ENCODE measurements at places on chromosomes 13 and 19.

- peaks cover 35% of the 10 kb centered on the region for H3K4me1 ChIP-seq
- H3K27me3 ChIP-seq = no peaks in the 10 kb centered on the region
- no peak overlapping the region for H3K27ac ChIP-seq
- no peak for DNase-seq
These were observed 819.5 kb downstream of the DIAPH3 start for GRCh38 chr13:59343993-59344822.

GRCh38 chr13:101631395-101631794 lies 178.9 kb downstream of the ITGBL1 start:
- H3K4me3 ChIP-seq = no peak overlapping the region
- H3K27me3 ChIP-seq = no peaks in the 10 kb centered on the region
- peaks cover 8% of the 10 kb centered on the region for H3K36me3 ChIP-seq
- H3K4me1 ChIP-seq = peaks cover 54% of the 10 kb centered on the region

- peaks cover 21% of the 10 kb centered on the region for H3K36me3 ChIP-seq
- peaks cover 20% of the 10 kb centered on the region for H3K4me1 ChIP-seq
- no peak for DNase-seq
- H3K27ac ChIP-seq = no peak overlapping the region
- no peaks in the 10 kb centered on the region for H3K27me3 ChIP-seq
- H3K4me3 ChIP-seq = no peak overlapping the region
These were observed 1.2 kb upstream of the ZNF626 start for GRCh38 chr19:20662421-20663105.

- DNase-seq = no peak
- peak overlapping the region; percentile 89 for H3K27ac ChIP-seq
- no peak overlapping the region for H3K4me3 ChIP-seq
- H3K4me1 ChIP-seq = peaks cover 22% of the 10 kb centered on the region
- H3K36me3 ChIP-seq = peaks cover 2% of the 10 kb centered on the region
These were observed 743 bp upstream of the NDUFS7 start for GRCh38 chr19:1383017-1383311.

- DNase-seq = no peak
- no peaks in the 10 kb centered on the region for H3K27me3 ChIP-seq
- H3K4me3 ChIP-seq = no peak overlapping the region
- no peak overlapping the region for H3K27ac ChIP-seq
- no peaks in the 10 kb centered on the region for H3K4me1 ChIP-seq
- H3K36me3 ChIP-seq = no peaks in the 10 kb centered on the region
These were observed 634.7 kb downstream of the PCDH17 start for GRCh38 chr13:58266271-58266670.

GRCh38 chr19:47529018-47529742 lies 14.3 kb upstream of the NAPA start:
- no peak for DNase-seq
- peaks cover 2% of the 10 kb centered on the region for H3K27me3 ChIP-seq
- no peaks in the 10 kb centered on the region for H3K4me1 ChIP-seq
- no peak overlapping the region for H3K4me3 ChIP-seq

DNA sequence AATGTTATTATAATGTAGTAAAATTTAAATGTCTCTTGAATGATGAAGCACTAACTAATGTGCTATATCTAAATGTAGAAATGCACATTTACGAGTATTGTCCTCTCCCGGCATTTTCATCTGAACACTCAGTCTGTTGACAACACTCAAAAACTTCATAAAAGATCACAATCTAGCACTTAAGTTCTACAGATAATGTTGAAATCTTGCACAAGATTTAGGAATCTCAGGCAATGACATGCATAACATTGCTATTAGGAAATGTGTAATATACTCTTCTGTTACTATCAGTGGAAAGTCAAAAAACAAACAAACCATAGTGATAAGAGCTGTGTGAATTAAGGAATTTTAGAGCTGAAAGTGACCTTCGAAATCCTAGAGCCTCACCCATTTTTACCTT lies 37.5 kb upstream of the XPO4 start:
- no peak overlapping the region for H3K27ac ChIP-seq
- H3K4me1 ChIP-seq = peaks cover 11% of the 10 kb centered on the region
- no peaks in the 10 kb centered on the region for H3K27me3 ChIP-seq
- H3K36me3 ChIP-seq = no peaks in the 10 kb centered on the region

- H3K36me3 ChIP-seq = peaks cover 42% of the 10 kb centered on the region
- H3K4me3 ChIP-seq = no peak overlapping the region
- H3K4me1 ChIP-seq = peaks cover 100% of the 10 kb centered on the region
- peak overlapping the region; percentile 95 for H3K27ac ChIP-seq
- H3K27me3 ChIP-seq = no peaks in the 10 kb centered on the region
- DNase-seq = no peak
These were observed 27.9 kb downstream of the COL4A2 start for GRCh38 chr13:110334841-110335490.

DNA sequence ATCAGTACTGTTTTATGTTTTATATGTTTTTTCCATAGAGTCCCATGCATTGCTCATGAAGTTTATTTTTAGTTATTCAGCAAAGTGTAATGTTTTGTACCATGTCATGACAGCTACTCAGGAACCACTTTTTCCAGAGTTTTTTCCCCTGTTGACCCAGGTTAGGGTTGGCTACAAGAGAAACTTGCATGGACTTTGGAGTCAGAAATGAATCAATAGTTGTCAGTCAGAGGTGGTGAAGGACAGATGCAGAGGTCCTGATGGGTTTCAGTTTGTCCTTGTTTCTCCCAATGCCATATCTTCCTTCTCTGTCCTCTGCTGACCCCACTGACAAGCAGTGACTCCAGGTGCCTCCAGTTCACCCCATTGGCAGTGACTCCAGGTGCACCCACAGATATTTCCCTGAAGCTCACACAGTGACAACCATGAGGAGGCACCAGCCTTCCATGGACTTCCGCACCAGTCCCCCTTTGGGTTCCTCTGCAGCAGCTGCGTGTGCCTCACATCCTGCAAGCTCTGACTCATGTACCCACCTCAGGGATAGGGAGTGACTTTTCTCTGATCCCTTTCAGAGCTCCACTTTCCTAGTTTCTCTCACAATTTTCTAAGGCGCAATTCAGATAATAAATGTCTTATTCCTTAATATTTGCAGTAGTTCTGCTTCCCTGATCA lies 92.1 kb downstream of the AKAP11 start:
- peaks cover 10% of the 10 kb centered on the region for H3K4me1 ChIP-seq
- H3K27ac ChIP-seq = no peak overlapping the region
- no peak for DNase-seq
- H3K36me3 ChIP-seq = peaks cover 1% of the 10 kb centered on the region

DNA sequence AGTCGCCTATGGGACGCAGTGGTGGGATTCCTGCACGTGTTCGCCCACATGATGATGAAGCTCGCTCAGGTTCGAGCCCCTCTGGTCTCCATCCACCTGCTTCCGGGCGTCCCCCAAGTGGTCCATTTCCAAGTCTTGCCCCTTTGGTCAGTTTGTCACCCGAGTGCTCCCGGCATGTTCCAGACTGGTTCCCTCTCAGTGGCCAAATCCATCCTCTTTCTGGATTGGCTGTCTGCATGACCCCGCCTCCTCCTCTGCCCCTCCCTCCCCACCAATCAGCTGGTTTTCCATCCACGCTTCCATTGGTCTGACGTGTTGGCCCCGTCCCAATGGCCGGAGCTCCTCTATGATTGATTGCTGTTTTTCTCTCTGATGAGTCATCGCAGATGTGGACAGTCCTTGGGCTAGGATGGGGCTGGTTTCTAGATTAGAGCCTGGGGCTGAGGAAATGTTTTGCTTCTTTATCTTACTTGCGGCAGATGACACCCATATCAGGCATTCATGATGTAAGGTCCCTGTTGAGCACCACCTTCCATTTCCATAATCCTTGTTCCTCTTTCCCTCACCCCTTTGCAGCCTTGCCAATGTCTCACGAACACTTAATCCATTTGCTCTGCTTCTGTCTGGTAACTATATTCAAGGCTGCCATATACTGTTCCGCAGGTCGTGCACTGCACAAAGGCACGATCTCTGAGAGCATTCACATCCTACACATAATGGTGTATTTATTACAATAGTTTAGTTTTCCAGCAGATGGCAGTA lies 73.8 kb downstream of the MAP4K1 start:
- peak overlapping the region; percentile 70 for H3K27ac ChIP-seq
- DNase-seq = peak; percentile 82
- no peaks in the 10 kb centered on the region for H3K36me3 ChIP-seq
- H3K4me3 ChIP-seq = no peak overlapping the region
- H3K4me1 ChIP-seq = peaks cover 10% of the 10 kb centered on the region

DNA sequence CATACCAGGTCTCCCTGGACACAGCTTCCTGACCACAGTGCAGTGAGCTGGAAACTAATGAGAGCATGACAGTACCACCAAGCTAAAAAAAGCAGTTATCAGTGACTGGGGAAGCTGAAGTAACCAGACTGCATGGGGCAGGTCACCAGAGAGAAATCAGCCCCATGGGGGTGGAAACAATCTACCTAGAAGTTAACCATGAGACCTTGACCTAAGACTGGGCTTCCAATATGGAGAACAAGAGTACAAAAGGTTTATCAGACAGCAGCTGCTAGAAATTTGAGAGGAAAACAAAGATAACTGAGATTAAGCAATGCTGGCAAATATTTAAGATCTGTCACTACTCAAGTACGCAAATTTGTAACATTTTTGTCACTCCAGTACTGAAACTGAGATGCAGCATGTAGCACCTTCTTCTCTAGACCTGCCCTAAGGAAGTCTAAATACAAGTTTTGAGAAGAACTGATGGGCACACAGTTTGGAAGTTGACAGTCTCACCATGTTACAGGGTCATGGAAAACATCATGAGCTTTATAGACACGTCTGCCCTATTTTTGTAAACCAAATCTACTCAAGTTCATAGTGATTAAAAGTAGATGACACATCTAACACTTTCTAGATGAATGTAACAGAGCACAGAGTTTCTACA lies 2641.8 kb upstream of the PCDH20 start:
- H3K4me3 ChIP-seq = no peak overlapping the region
- no peaks in the 10 kb centered on the region for H3K36me3 ChIP-seq
- DNase-seq = no peak
- no peaks in the 10 kb centered on the region for H3K4me1 ChIP-seq
- H3K27me3 ChIP-seq = no peaks in the 10 kb centered on the region
- H3K27ac ChIP-seq = no peak overlapping the region

GRCh38 chr13:72379581-72379980 lies 347.8 kb downstream of the MZT1 start:
- H3K4me1 ChIP-seq = no peaks in the 10 kb centered on the region
- no peak overlapping the region for H3K4me3 ChIP-seq
- H3K27me3 ChIP-seq = peaks cover 2% of the 10 kb centered on the region
- H3K36me3 ChIP-seq = peaks cover 1% of the 10 kb centered on the region
- H3K27ac ChIP-seq = no peak overlapping the region

DNA sequence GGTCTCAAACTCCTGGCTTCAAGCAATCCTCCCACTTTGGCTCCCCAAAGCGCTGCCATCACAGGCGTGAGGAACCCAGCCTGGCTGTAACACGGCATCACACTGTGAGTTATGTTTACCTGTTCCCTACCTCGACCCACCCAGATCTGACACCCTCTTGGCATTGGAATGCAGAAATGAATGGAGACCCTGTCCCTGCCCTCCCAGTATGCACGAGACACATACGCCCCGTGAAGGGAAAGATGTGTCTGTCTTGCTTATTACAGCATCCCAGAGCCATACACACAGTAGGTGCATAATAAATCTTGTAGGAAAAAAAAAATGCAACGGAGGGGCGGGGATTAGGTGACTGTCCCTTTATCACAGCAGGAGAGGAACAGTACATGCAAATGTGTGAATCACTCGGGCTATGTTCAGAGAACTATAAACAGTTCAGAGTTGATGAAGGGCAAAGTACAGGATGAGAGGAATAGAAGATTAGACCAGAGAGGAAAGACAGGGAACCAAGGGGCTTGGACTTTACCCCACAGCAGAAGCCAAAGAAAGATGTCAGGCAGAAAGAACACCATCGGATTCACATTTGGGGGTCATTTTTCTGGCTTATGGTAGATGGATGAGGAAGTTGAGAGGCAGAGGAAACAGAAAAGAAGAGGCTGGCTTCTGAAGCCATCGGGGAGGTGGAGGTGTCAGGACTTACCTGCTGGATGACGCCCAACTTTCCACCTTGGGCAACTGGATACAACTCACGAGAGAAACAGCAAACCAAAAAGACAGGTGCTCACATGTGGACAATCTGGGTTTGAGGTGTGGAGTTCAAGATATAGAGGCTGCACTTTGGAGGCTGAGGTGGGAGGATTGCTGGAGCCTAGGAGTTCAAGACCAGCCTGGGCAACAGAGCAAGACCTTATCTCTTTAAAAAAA lies 94.3 kb downstream of the INSR start:
- no peaks in the 10 kb centered on the region for H3K27me3 ChIP-seq
- peaks cover 2% of the 10 kb centered on the region for H3K36me3 ChIP-seq
- H3K4me3 ChIP-seq = no peak overlapping the region
- DNase-seq = no peak
- H3K27ac ChIP-seq = no peak overlapping the region

DNA sequence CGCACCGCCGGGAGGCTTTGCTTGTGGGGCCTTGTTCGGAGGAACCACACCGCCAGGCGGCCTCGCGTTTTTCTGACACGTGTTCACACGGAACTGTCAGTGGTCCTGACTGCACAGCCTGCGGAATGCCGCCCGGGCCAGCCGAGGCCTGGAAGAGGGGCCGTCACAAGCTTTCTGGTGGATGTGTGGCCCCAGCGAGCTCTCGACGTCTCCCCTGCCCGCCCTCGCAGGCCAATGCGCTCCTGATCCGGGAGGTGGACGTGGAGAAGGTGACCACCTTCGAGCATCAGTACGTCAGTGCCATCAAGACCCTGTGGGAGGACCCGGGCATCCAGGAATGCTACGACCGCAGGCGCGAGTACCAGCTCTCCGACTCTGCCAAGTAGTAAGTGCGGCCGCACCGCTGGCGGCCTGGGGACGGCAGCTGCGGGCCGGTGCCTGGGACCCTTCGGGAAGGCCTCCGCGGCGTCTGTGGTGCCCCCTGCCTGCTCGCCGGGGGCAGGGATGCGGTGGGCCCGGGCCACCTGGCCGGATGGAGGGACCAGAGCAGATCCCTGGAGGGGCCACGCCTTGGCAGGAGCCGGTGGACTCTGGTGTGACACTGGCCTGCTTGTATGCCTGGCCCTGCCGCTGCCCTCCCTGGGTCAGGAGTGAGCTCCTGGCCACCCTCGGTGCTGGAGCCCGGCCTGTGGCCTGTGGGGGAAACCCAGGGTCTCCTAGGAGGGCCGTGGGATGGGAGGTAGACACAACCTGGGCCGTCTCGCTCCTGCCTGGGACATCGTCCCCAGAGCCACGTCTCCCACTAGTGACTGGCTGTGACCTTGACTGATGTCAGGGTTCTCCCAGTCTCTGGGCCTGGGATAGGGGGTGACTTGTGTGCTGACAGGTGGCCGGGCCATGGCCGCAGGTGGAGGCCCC lies 19.2 kb downstream of the GNA11 start:
- H3K27ac ChIP-seq = no peak overlapping the region
- peak; percentile 91 for DNase-seq
- H3K27me3 ChIP-seq = no peaks in the 10 kb centered on the region
- peaks cover 19% of the 10 kb centered on the region for H3K4me1 ChIP-seq

GRCh38 chr13:72622546-72622945 lies 104.9 kb downstream of the MZT1 start:
- no peak overlapping the region for H3K4me3 ChIP-seq
- no peak for DNase-seq
- no peak overlapping the region for H3K27ac ChIP-seq
- no peaks in the 10 kb centered on the region for H3K36me3 ChIP-seq

- no peak overlapping the region for H3K4me3 ChIP-seq
- H3K36me3 ChIP-seq = no peaks in the 10 kb centered on the region
- H3K27me3 ChIP-seq = no peaks in the 10 kb centered on the region
These were observed 328.9 kb downstream of the DIAPH3 start for GRCh38 chr13:59834801-59835200.
